ENCODE measurements at places on chromosomes 6 and 20. TPM values are rescaled to one million over a fixed set of nuclear protein-coding genes. Genes with fewer than 3 reads are reported as not detected.

DNA sequence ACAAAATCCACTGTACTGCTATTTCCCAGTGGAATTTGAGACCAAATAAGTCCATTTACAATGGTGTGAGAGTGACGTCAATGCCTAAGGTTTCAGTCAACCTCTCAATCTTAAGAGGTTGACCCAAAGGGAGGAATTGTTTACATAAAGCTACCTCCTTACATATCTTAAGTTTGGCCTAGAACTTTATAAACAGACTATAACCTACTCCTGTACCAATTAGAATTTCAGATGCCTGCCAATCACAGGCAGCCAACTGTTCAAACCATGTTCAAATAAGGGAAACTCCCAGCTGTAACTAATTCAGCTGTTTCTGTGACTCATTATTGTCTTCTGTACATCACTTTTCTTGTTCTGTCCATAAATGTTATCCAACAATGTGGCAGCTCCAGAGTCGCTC is 14.5 kb downstream of the LGSN start:
- H3K4me1 ChIP-seq = no peaks in the 10 kb centered on the region
- H3K36me3 ChIP-seq = no peaks in the 10 kb centered on the region
- no peaks in the 10 kb centered on the region for H3K27me3 ChIP-seq
- no peak overlapping the region for H3K27ac ChIP-seq
- H3K4me3 ChIP-seq = no peak overlapping the region

- H3K4me3 ChIP-seq = no peak overlapping the region
- peak; percentile 37 for DNase-seq
- no peaks in the 10 kb centered on the region for H3K36me3 ChIP-seq
- no peaks in the 10 kb centered on the region for H3K4me1 ChIP-seq
Measured at GRCh38 chr20:63092660-63093215, 86.0 kb upstream of the BHLHE23 start.

GRCh38 chr20:37288091-37288490 is 1.4 kb upstream of the MANBAL start:
- no peak overlapping the region for H3K4me3 ChIP-seq
- H3K27ac ChIP-seq = peak overlapping the region; percentile 53
- no peaks in the 10 kb centered on the region for H3K36me3 ChIP-seq
- no peak for DNase-seq
- no peaks in the 10 kb centered on the region for H3K27me3 ChIP-seq
- H3K4me1 ChIP-seq = no peaks in the 10 kb centered on the region

GRCh38 chr6:56771189-56771588 is 128.5 kb upstream of the DST start:
- H3K4me1 ChIP-seq = no peaks in the 10 kb centered on the region
- H3K36me3 ChIP-seq = no peaks in the 10 kb centered on the region
- H3K27me3 ChIP-seq = no peaks in the 10 kb centered on the region
- no peak for DNase-seq
- H3K27ac ChIP-seq = no peak overlapping the region

- peak; percentile 70 for DNase-seq
- H3K36me3 ChIP-seq = no peaks in the 10 kb centered on the region
- no peaks in the 10 kb centered on the region for H3K27me3 ChIP-seq
- H3K4me1 ChIP-seq = no peaks in the 10 kb centered on the region
Measured at GRCh38 chr20:19964289-19965265, 52.6 kb upstream of the NAA20 start.

- H3K36me3 ChIP-seq = no peaks in the 10 kb centered on the region
- H3K27me3 ChIP-seq = no peaks in the 10 kb centered on the region
- DNase-seq = no peak
- H3K27ac ChIP-seq = no peak overlapping the region
Measured at GRCh38 chr6:88708197-88708744, 255.1 kb downstream of the RNGTT start.

DNA sequence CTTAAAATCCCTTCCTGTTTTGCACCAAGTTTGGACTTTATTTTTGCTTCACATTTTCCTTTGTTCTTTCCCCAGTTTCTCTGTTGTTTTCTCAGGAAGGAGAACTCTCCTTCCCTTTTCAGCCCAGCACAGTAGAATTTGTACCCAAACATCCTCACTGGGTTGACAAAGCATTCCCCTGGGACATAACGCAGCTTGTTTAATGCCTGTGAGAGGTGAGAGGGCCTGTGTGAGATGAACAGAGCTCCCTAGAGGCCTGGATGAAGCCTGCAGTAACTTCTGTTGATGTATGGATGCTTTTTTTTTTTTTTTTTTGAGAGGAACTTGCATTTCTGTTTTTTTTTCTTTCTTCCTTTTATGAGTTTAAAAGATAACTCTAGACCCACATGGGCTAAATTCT is 104.9 kb upstream of the SLC22A23 start:
- H3K36me3 ChIP-seq = no peaks in the 10 kb centered on the region
- DNase-seq = no peak
- no peak overlapping the region for H3K27ac ChIP-seq
- no peaks in the 10 kb centered on the region for H3K27me3 ChIP-seq

- DNase-seq = no peak
- H3K4me1 ChIP-seq = no peaks in the 10 kb centered on the region
- H3K27ac ChIP-seq = no peak overlapping the region
- no peaks in the 10 kb centered on the region for H3K27me3 ChIP-seq
- H3K36me3 ChIP-seq = no peaks in the 10 kb centered on the region
Measured at GRCh38 chr6:22057962-22058361, 238.9 kb downstream of the PRL start.

DNA sequence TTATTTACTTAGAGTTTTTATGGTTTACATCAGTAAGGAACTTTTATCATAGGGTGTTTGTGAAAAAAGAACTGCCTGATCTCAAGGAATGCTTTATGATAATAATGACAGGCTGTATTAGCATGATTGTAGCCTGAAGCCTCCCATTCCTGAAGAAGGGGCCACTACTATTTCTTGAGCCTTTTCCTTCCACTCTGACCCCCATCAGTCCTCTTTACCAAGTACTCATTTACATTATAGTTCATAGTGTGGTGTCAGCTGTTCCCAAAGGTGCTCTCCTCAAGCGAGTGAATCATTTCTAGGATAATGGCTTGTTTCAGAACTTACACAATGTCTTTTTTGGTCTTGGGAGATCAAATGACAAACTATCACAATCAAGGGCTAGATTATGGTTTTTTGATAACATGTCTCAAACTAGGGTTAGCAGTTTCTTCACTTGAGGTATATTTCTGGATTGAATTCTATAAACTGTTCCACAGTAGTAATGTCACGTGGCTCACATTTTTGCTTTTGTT is 283.6 kb downstream of the CDKAL1 start:
- H3K4me1 ChIP-seq = no peaks in the 10 kb centered on the region
- no peak overlapping the region for H3K4me3 ChIP-seq
- DNase-seq = no peak
- H3K27me3 ChIP-seq = no peaks in the 10 kb centered on the region

DNA sequence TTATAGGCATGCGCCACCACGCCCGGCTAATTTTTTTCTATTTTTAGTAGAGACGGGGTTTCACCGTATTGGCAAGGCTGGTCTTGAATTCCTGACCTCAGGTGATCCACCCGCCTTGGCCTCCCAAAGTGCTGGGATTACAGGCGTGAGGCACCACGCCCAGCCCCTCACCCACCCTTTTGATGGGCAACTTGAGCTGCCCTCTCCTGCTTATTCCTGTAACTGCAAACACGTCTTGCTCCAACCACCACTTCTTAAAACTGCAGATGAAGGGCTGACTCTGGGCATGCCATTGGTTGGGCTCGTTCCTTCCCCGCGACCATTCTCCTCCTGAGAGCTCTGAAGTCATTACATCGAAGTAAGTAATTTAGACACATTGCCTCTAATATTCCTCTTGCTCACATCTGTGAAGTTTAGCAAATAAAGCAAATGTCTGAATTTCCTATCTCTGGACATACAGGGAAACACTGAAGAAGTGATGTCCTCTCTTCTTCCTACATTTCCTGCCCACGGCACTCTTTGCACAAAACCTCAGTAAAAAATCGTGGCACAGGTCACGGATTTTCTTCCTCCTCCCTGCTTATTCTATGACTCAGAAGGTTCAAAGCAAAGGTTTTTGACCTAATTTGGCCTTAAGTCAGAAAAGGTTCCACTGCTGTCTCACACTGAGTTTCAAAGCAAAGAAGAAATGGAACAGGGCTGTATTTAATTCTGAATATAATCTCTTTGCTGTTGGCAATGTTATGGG is 117.5 kb downstream of the GMPR start:
- H3K36me3 ChIP-seq = no peaks in the 10 kb centered on the region
- H3K27me3 ChIP-seq = no peaks in the 10 kb centered on the region
- H3K27ac ChIP-seq = no peak overlapping the region
- H3K4me1 ChIP-seq = no peaks in the 10 kb centered on the region
- DNase-seq = no peak

DNA sequence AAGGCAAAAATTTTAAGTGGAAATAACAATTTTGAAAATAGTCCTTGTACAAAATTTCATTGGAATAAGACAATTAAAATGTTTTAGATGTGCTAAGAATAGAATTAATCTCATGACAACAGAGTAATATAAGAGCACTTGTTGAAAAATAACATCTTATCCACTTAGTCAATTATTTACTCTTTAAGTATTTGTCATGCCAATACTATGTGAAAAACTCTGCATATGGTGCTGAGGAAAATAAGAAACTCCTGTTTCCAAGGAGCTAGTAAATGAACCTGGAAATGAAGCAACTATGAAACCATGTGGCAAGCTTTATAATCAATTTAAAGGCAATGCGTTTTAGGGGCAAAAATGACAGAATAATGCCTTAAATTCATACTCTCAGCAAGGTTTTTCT is 42.7 kb upstream of the HCRTR2 start:
- H3K27me3 ChIP-seq = no peaks in the 10 kb centered on the region
- H3K4me3 ChIP-seq = no peak overlapping the region
- no peaks in the 10 kb centered on the region for H3K4me1 ChIP-seq
- H3K36me3 ChIP-seq = peaks cover 6% of the 10 kb centered on the region
- no peak overlapping the region for H3K27ac ChIP-seq

- DNase-seq = no peak
- H3K4me3 ChIP-seq = no peak overlapping the region
- peak overlapping the region; percentile 58 for H3K27ac ChIP-seq
- H3K36me3 ChIP-seq = no peaks in the 10 kb centered on the region
- no peaks in the 10 kb centered on the region for H3K4me1 ChIP-seq
Measured at GRCh38 chr6:20217324-20217855, 5.1 kb upstream of the MBOAT1 start.

DNA sequence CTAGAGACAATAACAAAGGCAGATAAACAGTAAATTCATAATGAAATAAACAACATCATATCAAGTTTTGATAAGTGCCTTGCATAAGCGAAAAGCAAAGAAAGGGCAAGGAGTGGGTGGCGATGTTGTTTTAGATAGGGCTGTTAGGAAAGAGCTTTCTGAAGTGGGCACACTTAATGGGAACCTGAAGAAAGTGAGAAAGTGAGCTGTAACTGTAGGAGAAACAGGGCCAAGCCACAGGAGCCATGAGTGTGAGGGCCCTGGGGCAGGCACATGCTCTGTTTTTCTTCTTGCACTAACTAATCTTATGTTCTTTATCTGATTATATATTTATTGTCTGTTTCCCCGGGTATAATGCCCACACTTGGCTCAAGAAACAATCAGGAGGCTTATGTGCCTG is 193.4 kb upstream of the SUPT3H start:
- no peak for DNase-seq
- H3K36me3 ChIP-seq = no peaks in the 10 kb centered on the region
- H3K4me3 ChIP-seq = no peak overlapping the region
- H3K4me1 ChIP-seq = no peaks in the 10 kb centered on the region
- H3K27ac ChIP-seq = no peak overlapping the region

- H3K27ac ChIP-seq = no peak overlapping the region
- DNase-seq = no peak
- H3K4me1 ChIP-seq = no peaks in the 10 kb centered on the region
- H3K36me3 ChIP-seq = no peaks in the 10 kb centered on the region
- no peak overlapping the region for H3K4me3 ChIP-seq
Measured at GRCh38 chr20:3133155-3133554, 26.5 kb downstream of the FASTKD5 start.

GRCh38 chr6:135815216-135815615 is 36.3 kb upstream of the PDE7B start:
- H3K4me1 ChIP-seq = no peaks in the 10 kb centered on the region
- no peak for DNase-seq
- no peak overlapping the region for H3K27ac ChIP-seq
- H3K4me3 ChIP-seq = no peak overlapping the region
- no peaks in the 10 kb centered on the region for H3K27me3 ChIP-seq

GRCh38 chr6:25215881-25216280 is 63.3 kb upstream of the CARMIL1 start:
- H3K4me1 ChIP-seq = no peaks in the 10 kb centered on the region
- H3K27ac ChIP-seq = no peak overlapping the region
- H3K27me3 ChIP-seq = no peaks in the 10 kb centered on the region
- no peak overlapping the region for H3K4me3 ChIP-seq

DNA sequence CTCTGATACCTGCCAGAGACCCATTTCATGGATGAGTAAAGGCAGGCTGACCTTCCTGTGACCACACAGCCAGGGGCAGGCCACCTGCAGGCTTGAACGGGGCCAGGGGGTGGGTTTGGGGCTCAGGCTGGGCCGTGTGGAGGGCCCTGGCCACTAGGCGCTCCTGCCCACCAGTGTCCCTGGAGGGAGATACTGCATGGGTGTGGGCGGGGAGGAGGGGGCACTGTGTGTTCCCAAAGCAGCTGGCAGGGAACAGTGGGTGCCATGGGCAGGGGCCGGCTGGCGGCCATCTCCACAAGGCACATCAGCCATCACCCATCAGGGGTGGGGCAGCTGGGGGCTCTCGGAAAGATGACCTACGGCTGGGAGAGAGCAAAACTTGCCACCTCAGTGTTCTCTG is 15.4 kb downstream of the SRC start:
- H3K4me3 ChIP-seq = no peak overlapping the region
- H3K27ac ChIP-seq = no peak overlapping the region
- H3K36me3 ChIP-seq = no peaks in the 10 kb centered on the region
- H3K27me3 ChIP-seq = no peaks in the 10 kb centered on the region
- DNase-seq = no peak

GRCh38 chr6:14596410-14596809 is 478.8 kb downstream of the CD83 start:
- no peaks in the 10 kb centered on the region for H3K4me1 ChIP-seq
- H3K27ac ChIP-seq = no peak overlapping the region
- DNase-seq = no peak
- no peaks in the 10 kb centered on the region for H3K27me3 ChIP-seq
- no peak overlapping the region for H3K4me3 ChIP-seq

The OPN5 gene
- not detected for total RNA-seq

The ACSS2 gene
- 137 TPM for total RNA-seq

The MDFI gene
- 36.1 TPM for total RNA-seq

The C6orf47 gene
- 20.3 TPM for total RNA-seq

The BPIFB4 gene
- total RNA-seq = not detected

The OR12D3 gene
- not detected for total RNA-seq

The SPEF1 gene
- 0.33 TPM for total RNA-seq

The SLC22A3 gene
- 3.4 TPM for total RNA-seq

The RIPPLY2 gene
- total RNA-seq = not detected

The SAPCD1 gene
- 2.0 TPM for total RNA-seq

The PBX2 gene
- 32.3 TPM for total RNA-seq

The SLC17A3 gene
- total RNA-seq = not detected

The OGFRL1 gene
- 113 TPM for total RNA-seq
